ENCODE measurements at places on chromosomes 2 and 18.

- DNase-seq, result peak; percentile 75
Observed at GRCh38 chr2:157840568-157841156, 35.5 kb downstream of the ACVR1 start.

- no peak for DNase-seq
Observed at GRCh38 chr2:233929352-233930022, 12.3 kb downstream of the TRPM8 start.

DNA sequence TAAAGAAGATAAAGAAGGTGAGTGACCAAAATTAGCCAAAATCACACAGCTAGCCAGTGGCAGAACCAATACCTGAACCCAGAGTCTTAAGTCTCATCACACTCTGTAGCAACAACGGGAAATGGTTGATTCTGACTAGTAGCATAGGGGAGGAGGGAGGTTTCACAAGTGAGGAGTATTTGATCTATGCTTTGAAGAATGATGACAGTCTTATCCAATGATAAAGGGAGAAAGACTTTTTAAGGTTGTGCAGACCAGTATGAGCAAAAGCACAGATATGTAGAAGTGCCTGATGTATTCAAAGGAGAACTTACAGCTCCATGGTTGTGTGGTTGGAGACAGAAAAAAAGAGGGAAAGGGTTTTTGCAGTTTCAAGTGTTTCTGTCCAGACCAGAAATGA, 50.7 kb upstream of the LINC00305 start:
- DNase-seq, result no peak

DNA sequence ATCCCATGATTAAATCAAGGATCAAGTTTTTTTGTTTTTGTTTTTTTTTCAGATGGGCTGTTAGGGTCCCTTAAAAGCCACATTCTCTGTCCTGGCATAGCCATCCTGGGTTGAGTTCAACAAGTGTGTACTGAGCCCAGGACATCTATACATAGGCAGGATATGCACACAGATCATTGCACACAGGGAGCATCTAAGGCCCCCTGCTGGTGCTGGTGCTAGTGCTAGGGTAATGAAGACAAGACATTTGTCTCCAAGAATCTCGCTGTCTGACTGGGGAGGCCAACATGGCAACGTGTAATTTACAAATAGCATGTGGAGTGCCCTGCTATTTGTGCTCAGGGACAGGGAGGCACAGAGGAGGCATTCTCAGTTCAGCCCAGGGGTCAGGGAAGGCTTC, 124.5 kb downstream of the VAPA start:
- no peak for DNase-seq

DNA sequence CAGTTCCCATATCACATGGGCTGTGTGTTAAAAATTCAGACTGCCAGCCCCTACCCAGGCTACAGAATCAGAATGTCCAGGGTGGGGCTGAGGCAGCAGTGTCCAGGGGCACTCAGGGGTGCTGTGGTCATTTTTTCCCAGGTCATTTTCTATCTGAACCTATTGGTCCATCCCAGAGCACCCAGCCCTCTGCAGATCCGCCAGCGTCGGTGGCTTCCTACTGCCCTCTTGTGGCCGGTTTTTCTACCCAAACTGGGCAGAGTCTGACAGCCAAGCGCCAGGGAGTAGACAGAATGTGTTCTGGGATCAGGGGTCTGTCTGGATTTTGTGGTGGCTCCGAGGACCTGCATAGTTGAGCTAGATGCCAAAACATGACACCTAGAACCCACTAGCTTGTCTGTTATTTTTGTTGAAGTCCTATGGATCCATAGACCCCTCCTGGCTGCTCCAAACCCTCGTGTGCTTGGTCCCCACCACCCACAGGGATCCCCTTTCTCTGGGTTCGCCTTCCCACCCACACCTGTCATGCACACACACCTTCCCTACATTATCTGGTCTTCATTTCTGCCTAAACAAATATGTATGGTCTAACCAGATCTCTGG, 34.1 kb upstream of the RMDN2 start:
- DNase-seq, result peak; percentile 81

DNA sequence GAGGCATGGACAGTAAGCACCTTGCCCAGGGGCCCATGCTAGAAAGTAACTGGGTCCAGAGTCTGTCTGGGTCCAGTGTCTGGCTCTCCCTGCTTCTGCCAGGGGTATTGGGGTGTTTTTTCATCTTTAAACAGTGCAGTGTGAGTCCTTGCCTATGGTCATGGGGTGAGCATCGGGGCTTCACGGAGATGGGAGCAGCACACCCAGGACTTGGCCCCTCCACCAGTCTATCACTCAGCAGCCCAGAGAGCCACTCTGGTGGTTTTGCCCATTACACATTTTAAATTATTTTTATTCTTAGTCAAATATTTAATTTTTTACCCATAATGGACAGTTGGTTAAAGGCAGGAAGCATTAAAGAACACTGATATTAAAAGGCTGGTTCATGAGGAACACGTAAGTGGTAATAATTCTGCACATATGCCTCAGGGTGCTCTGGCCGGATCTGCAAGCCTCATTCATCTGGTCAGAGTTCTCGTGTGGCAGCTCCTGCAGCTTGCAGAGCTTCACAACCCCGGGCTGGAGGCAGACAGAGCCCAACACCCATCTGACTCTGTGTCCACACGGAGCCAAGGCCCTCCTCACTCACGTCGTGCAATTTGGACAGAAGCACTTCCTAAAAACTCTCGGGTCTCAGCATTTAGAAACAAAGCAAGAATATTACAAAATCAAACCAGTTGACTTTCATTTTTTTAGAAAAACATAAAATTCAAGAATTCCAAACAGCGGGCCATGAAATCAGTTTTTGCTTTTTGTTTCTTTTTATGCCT, 204.1 kb downstream of the CTIF start:
- peak; percentile 90 for DNase-seq

- no peak for DNase-seq
Observed at GRCh38 chr2:180367815-180368214, 360.7 kb upstream of the CWC22 start.

DNA sequence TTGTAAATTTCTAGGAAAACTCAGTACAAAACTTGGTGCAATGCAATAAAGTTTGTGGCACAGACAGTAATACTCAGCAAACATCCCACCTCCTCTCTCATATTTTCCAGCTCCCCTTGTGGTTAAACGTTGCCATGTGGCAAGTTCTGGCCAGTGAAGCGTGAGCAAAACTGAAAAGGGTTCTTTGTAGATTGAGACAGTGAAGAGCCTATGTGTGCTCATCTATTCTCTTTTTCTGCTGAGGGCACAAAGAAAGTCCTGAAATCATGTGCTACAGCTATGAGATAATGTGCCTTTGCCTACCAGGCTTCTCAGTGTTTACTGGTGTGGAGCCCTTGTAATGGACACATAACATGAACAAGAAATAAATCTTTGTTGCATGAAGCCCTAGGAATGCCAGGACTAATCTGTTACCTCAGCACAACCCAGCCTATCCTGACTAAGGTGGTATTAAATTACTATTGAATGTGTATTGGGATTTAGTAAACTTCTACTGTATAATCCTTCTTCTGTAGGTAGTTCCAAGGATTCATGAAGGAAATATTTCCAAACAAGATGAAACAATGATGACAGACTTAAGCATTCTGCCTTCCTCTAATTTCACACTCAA, 13.0 kb upstream of the TYMS start:
- DNase-seq, result no peak

- no peak for DNase-seq
Observed at GRCh38 chr2:111061191-111061590, 59.5 kb upstream of the BCL2L11 start.

DNA sequence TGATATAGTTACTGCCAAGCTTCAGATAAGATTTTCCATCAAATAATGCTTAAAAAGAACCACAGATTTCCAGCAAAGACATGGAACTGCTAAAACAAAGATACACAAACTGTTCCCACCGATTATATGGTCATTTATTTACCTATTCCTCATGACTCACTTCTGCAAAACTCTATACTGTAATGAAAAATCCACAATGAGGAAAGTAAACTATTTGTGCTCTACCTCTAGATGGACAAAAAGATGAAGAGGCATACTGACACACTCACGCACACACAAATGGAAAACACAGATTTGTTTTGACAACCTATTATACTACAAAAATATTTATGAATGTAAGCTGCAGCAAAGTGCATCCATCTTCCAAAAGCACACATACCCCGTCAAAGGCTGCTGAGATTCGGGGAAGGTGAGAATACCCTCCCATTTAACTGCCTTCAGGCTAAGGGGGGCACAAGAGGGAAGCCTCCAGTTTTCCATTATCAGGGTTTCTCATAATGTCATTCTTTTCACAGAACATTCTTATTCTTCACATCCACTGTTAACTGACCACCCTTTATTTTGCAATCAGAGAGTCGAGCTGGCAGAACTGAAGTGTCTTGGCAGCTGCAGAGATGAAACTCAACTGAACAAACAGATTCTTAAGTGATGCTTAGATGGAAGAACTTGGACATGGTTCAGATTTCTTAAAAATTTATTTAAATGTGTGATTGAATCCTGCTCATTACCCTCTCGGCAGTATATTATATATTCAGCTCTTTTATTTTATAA, 115.9 kb upstream of the TANK start:
- peak; percentile 62 for DNase-seq

GRCh38 chr2:238099714-238100048, 459 bp upstream of the ESPNL start:
- DNase-seq, result peak; percentile 15

DNA sequence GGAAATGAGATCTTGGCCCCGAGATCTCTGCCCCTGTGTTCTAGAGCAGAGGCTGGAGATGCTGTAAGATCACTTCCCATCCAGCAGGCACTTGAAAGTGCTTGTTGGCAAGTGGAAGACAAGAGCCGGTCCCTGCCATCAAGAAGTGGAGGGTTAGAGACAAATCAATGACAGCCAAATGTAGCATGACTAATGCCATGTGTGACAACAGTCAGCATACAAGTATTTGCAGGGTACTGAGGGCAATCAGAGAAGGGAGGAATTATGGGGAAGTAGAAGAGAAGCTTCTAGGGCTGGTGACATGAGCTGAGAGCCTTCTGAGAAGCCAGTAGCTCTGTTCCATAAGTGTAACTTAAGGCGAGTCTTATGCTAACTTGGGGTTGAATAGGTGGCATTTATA, 58.6 kb downstream of the TMEM17 start:
- no peak for DNase-seq

DNA sequence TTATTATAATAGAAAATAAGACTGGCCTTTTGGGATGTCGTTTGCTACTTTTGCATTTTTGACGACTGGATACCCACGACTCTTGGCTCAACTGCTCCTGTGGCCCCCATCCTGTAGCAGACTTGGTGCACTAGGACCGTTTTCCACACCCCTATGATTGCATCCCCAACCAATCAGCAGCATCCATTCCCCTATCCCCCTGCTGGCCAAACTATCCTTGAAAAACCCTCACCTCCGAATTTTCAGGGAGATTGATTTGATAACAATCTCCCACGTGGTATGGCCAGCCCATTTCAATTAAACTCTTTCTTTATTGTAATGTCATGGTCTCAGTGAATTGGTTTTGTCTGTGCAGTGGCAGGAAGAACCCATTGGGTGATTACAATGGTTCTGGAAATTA, 37.9 kb upstream of the TTR start:
- DNase-seq, result no peak

DNA sequence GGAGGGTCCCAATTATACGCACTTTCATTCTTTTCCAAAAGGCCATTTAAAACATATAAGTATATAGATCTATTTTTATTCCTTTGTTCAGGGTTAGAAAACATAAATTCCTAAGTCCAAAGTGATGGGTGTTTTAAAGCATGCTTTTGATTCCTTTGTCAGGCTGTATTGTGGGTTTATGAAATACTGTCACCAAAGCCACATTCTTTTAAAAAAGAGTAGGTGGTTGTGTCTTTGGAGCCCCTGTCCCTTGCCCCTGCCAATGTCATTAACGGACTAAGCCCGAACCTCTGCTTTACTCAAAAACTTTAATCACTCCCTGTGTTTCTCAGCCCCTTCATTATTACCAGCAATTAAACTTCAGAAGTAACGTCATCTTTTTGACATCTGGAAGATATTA, 104.9 kb upstream of the APCDD1 start:
- DNase-seq, result no peak

DNA sequence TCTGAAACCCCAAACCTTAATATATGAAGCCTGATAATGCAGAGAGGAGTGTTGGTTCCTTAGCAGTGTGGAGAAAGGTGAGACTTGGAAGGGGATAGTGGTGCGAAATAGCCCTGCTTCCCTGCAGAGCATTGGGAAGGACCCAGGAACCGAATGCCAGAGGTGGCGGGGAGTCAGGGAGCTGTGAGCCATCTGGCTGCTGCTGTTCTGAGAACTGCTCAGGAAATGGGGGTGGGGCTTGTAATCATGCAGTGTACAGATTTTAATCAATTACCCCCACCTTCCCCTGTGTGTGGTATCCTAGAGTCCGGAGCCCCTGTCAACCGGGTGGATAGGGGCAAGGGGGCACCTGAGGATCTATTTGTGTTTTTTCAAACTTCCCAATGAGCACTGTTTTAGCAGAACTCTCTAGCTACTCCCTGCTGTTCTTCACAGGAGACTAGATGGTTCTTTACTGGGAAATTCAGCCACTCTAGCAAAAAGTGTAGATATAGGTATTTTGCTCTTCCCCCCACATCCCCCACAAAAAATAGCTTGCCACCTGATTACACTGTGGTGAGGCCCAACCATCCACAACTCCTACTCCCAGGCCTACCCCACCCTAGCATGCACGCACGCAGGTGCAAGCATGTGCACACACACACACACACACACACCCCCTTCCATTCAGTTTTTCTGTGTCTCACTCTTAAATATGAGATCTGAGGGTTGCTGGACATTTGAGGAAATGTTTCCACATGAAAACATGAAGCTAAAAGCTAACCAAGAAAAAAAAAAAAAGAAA, 30.1 kb upstream of the MBOAT2 start:
- DNase-seq, result no peak

DNA sequence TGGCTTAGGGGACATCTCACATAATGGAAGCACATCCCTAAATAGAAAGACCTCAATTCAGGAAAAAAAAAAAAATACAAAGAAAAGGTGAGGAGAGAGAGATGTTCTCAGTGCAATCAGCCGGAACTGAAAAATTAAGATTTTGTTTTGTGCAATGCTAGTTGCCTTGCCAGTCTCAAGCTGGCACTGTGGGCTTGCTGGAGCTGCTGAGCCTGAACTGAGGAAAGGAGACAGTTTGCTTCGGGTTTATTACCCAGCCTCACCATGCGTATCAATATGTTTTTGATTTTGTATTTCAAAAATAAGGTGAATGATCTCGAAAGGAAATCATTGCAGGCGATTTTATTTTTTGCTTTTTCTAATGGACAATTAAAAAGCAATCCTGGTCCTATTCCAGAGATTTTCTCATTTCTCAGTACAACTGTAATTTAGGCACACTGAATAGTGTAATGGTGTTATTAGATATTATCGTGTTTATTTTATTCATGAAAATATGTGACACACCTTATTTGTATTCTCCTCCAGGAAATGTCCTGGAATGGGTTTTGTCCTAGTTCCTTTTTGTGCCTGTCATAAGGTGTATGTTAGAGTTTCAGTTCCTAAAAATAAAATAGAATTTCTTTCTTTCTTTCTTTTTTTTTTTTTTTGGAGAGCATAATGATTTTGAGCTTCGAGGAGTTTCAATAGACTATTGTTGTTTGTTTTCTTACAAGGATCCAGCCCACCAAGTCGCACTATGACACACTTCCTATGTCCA, 72.8 kb upstream of the ZEB2 start:
- no peak for DNase-seq

- no peak for DNase-seq
Observed at GRCh38 chr2:77155511-77155910, 366.7 kb downstream of the LRRTM4 start.
